ENCODE measurements at places on chromosomes 6 and 20. TPM values are rescaled to one million over a fixed set of nuclear protein-coding genes. Genes with fewer than 3 reads are reported as not detected.

Gene ADAM33
- 29.2 TPM for total RNA-seq

Gene OR2J3
- not detected for total RNA-seq

Gene ADGB
- not detected for total RNA-seq

Gene TMEM217
- total RNA-seq: 1.8 TPM

Gene SOX4
- 16.2 TPM for total RNA-seq

Gene C6orf58
- total RNA-seq: not detected

Gene SAYSD1
- 12.4 TPM for total RNA-seq

Gene VGLL2
- not detected for total RNA-seq

Gene CTCFL
- not detected for total RNA-seq

Gene CYP39A1
- total RNA-seq: 0.44 TPM

Gene DDO
- total RNA-seq: 5.5 TPM

Data from aortic smooth muscle cell (primary cell).